Astrocyte of the spinal cord (primary cell): ENCODE measurements at places on chromosomes 5 and 9.

GRCh38 chr5:139747583-139748504, 47.8 kb upstream of the PSD2 start:
- DNase-seq: peak; percentile 61

GRCh38 chr9:136052472-136052880, 42.6 kb downstream of the NACC2 start:
- no peak for DNase-seq

DNA sequence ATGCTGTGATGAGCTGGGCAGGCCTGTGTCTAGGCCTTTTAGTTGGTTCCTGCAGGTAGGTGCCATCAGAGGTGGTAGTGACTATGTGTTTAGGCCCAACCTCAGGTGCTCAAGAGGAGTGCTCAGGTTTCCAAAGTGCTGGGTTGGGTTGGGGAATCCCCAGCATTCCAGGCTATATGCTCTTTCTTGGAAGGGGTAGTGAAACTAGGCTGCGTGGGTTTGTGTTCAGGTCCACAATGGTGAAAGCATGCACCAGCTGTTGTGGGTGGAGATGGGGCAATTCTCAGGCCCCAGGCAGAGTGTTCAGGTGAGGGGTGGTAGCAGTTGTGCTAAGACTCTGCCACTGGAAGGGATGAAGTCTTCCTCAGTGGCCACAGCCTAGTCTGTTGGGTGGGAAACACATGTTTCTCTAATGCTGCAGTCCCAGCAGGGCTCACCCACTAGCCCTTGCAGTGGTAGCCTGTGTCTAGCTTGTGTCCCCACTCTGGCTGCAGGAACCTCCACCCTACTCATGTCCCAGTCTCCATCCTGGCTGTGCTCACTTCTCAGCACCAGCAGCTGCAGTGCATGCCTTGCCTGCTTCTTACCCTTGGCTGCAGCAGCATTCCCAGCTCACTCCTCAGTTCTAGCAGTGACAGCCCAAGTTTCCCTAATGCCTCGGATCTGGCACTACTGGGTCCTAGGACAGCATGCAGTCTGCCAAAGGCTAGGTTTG, 78.9 kb downstream of the FAM170A start:
- no peak for DNase-seq

DNA sequence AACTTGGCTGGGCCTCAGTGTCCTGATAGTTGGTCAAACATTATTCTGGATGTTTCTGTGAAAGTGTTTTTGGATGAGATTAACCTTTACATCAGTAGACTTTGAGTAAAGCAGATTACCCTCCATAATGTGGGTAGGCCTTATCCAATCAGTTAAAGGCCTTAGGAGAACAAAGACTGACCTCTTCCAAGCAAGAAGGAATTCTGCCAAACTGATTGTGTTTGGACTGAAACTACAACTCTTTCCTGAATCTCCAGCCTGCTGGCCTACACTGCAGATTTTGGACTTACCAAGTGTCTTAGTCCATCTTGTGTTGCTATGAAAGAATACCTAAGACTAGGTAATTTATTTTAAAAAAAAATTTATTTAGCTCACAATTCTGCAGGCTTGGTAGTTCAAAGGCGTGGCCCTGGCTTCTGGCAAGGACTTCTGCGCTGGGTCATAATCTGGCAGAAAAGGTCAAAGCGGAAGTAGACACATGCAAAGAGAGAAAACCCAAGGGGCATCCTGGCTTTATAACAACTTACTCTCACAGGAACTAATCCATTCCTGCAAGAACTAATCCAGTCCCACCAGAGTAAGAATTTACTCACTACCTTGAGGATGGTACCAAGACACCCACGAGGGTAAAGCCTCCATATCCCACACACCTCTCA, 8.6 kb upstream of the ARHGEF37 start:
- DNase-seq: no peak

DNA sequence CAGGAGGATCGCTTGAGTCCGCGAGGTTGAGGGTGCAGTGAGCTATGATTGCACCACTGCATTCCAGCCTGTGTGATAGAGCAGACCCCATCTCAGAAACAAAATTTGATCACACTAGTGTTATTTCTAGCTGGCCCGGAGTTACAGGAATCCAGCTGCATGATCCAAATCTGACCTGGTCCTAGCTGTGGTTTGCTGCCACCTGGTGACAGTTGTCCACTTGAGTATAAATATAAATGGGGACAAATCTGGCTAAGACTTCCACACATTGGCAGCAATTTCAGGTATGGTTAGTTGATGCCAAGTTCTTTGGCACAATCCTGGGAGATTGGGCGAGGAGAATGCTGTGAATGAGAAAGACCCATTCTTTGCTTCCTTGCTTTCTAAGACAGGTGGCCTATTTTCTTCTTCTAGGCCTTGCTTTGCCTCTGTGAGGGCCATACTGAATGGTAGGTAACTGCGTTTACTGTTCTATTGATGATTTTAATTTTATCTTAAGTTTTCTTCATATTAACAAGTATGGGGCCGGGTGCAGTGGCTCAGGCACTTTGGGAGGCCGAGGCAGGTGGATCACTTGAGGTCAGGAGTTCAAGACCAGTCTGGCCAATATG, 35.4 kb downstream of the UBE2R2 start:
- peak; percentile 32 for DNase-seq

DNA sequence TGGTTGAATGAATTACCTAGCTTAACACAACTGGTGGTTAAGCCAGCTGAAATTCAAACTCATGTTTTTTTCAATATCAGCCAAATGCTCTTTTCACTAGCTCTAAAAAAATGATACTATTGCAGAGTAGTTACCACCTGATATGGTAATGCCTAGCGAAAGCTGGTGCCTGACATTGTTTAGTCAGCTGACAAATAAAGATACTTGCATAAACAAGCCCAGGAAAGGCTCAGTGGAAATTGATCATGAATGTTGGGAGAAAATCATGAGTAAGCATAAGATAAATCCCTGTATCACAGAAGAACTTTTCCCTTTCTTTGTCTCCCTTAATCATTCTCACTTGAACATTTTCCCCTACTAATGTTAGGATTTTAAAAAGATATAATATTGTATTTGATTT, 54.6 kb downstream of the FGF10 start:
- no peak for DNase-seq

- DNase-seq: peak; percentile 73
These were observed 465.7 kb upstream of the RGMB start for GRCh38 chr5:98307811-98308210.

DNA sequence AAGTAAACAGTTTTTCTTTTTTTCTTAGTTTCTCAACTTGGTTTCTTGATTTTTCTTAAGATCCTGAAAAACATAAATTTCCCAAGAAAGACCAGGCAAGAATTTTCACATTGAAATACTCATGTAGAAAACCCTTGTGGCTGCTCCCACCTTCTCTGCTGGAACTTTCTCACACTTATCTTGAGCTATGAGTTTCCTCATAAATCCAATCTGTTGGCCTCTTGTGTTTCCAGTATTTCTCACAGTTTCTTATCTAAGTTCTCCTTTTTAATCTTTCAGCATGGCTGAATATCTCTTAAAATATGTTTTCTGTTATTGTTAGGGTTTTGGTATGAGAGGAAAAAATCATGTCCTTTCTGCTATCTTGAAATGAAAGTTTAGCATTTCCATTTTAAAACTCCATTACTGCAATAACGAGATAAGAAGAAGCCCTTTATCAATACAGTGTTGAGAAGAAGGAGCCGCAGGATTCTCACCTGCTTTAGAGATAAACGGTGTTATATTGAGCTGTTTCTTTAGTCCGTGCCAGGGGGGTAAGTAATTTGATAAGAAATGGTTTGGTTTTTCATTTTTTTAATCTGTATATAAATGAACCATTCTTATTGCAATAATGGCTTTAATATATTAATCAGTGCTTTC, 89.3 kb downstream of the ALDH1A1 start:
- DNase-seq: no peak

DNA sequence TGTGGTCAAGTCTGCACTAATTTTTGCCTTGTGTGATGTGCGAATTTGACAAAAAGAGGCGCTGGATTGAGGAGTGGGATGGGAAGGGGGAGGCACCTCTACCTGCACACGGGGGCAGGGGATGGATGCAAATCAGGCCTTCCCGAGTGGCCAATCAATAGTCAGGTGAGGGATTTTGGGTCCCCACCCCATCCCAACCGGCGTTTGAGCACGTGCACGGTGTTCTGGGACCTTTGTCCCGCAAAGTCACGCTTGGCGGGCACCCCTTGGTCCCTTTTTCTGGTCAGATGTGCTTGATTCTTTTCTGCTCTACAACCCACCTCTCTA, 685 bp upstream of the ADAMTS19 start:
- DNase-seq: no peak

GRCh38 chr5:121640298-121640697, 211.4 kb upstream of the FTMT start:
- no peak for DNase-seq

- no peak for DNase-seq
These were observed 31.2 kb downstream of the PTCD2 start for GRCh38 chr5:72351376-72351775.

- no peak for DNase-seq
These were observed 26.3 kb downstream of the STC2 start for GRCh38 chr5:173301695-173302545.

DNA sequence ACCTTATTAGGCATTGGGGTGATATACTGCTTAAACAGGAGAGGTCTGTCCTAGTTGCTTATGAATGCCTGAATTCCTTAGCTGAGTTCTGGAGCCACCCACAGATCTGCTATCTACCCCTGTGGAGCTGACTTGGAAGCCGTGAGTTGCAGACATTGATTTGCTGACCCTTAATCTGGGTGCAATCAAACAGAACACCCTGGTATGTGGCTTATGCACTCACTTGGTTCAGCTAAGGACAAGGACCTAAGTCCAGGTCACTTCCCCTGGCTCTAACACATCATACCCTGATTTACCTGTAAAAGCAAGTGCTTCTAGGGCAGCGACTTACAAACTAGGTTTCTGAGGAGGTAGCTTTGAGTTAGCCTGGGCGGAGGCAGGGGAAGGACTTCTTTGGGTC, 41.6 kb upstream of the TLR4 start:
- DNase-seq: no peak

- DNase-seq: peak; percentile 80
These were observed 137.9 kb downstream of the FAM114A2 start for GRCh38 chr5:153900703-153901395.

- no peak for DNase-seq
These were observed 71.4 kb upstream of the PHYKPL start for GRCh38 chr5:178304016-178304415.

DNA sequence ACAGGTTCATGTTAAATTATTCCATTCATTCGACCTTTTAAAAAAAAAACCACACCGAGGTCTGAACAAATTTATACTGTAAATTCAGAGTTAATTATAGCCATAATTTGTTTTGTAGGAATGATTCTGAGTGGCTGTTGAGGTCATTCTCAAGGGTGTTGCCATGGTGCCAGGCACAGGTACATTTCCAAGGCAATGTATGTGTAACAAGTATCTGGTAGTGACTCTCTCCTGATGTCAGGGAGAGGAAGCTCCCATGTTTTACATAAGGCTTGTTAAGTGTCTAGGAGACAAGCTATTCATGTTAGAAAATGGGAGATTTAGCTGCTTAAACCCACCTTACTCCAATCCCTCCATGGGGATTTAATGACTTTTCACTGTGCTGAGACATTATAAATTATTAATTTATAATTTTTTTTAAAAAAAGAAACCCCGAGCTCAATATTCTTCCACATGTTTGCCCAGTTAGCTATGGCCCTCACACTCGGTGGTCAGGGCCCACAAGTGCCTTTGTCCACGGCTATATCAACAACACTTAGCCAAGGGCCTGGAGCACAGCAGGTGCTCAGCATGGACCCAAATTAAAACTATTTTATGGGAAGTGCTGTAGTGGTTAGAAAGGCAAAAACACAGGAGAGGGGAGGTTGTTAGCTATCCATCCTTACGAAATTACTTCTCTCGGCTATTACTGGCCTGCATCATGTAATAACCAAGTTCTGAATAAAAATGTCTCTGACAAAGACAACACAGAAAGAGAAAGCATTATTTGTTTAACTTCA, 154.6 kb upstream of the GNA14 start:
- no peak for DNase-seq

DNA sequence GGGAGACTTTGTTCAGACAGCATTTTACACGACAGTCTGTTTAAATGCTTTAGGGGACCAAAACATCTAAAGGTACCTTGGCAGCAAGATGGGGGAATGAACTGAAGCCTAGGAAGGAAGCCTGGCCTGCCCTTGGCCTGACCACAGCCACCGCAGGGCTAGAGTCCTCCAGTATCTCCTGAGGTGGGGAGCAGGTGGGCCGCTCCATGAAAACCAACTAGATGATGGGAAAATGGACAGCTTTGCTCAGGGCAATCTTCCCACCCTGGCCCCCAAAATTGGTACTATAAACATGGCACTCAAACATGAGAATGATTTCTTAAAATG, 153.3 kb downstream of the AUH start:
- no peak for DNase-seq

DNA sequence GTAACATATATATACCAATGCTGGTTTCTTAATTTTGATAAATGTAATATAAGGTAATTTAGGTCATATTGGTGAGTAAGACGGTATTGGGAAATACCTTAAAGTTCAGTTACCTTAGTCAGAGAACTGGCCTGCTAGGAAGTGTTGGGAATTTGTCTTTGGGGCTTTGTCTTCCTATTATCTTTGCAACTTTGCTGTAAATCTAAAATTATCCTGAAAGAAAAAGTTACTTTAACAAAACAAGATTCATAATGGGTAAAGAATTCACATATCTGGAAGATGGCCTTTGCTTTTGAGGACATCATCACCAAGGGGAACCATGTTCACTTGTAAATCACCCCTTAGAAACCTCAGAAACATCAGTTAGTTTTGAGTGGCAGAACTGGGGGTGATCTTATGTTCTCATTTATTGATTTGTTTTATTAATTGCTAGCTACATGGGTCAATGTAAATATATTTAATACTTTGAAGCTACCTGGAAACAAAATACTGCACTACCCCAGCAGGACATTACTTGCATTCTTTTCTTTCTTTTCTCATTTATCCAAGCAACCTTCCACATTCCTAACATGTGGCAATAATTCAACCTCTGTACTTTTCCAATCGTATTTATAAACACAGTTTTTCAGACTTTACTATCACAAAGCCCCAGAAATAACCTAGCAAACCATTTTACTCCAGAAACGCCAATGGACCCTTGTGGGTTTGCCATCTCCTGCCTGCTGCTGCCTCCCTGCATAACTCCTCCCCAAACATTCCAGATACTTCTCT, 41.4 kb downstream of the GLIS3 start:
- DNase-seq: peak; percentile 57

GRCh38 chr5:107365320-107366109, 305.2 kb downstream of the EFNA5 start:
- DNase-seq: peak; percentile 87

GRCh38 chr5:157740229-157740610, 3.3 kb upstream of the LSM11 start:
- DNase-seq: no peak

GRCh38 chr9:14281876-14282275, 32.1 kb downstream of the NFIB start:
- DNase-seq: peak; percentile 33

DNA sequence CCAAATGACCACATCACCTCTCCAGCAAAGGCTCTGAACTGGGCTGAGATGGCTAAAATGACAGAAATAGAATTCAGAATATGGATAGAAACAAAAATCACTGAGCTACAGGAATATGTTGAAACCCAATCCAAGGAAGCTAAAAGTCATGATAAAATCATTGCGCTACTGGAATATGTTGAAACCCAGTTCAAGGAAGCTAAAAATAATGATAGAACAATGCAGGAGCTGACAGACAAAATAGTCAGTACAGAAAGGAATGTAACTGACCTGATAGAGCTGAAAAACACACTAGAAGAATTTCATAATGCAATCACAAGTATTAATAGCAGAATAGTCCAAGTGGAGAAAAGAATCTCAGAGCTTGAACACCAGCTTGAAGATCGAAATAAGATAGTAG, 394.9 kb upstream of the GRAMD2B start:
- no peak for DNase-seq
